ENCODE measurements at places on chromosomes 5 and 9.

GRCh38 chr5:122415030-122415800 is 103.2 kb downstream of the SNCAIP start:
- H3K4me3 ChIP-seq: no peak overlapping the region
- no peaks in the 10 kb centered on the region for H3K27me3 ChIP-seq
- DNase-seq: no peak

DNA sequence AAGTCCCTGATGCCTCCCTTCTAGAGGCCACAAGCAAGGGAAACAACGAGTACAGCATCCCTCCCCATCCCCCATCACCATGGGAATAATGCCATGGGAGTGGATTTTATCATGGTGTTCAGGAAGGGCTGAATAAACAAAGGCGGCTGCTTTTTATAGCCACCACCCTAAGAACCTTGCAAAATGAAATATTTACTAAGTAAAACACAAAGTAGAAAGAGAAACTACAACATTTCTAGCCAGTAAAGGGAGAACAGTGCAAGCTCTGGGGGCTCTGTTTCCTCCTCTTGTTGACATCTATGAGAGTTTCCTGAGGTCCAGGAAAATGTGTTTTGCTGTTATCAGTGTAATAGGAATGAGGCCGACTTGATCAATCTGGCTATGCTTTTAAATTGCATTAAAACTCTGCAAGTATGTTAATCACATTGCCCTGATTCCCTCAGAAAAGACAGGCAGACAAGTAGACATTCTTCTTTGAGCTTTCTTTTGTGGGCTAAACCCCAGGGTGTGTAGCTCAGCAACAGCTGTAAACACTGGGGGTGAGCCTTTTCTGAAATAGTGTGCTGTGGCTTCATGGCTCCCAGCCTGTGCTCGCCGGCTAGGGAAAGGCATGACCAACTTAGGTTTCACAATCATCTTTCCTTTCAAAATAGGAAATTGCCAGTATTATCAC is 31.1 kb downstream of the SV2C start:
- DNase-seq: no peak
- no peak overlapping the region for H3K27ac ChIP-seq
- no peaks in the 10 kb centered on the region for H3K27me3 ChIP-seq
- H3K4me1 ChIP-seq: no peaks in the 10 kb centered on the region

- DNase-seq: no peak
- H3K27ac ChIP-seq: no peak overlapping the region
- H3K4me3 ChIP-seq: no peak overlapping the region
- no peaks in the 10 kb centered on the region for H3K36me3 ChIP-seq
- H3K4me1 ChIP-seq: no peaks in the 10 kb centered on the region
- H3K27me3 ChIP-seq: no peaks in the 10 kb centered on the region
Observed at GRCh38 chr9:75612754-75613153, 277.7 kb upstream of the PCSK5 start.

- H3K4me3 ChIP-seq: no peak overlapping the region
- H3K27ac ChIP-seq: no peak overlapping the region
- peak; percentile 2 for DNase-seq
- peaks cover 3% of the 10 kb centered on the region for H3K27me3 ChIP-seq
Observed at GRCh38 chr9:121771418-121771817, 120.0 kb downstream of the DAB2IP start.

DNA sequence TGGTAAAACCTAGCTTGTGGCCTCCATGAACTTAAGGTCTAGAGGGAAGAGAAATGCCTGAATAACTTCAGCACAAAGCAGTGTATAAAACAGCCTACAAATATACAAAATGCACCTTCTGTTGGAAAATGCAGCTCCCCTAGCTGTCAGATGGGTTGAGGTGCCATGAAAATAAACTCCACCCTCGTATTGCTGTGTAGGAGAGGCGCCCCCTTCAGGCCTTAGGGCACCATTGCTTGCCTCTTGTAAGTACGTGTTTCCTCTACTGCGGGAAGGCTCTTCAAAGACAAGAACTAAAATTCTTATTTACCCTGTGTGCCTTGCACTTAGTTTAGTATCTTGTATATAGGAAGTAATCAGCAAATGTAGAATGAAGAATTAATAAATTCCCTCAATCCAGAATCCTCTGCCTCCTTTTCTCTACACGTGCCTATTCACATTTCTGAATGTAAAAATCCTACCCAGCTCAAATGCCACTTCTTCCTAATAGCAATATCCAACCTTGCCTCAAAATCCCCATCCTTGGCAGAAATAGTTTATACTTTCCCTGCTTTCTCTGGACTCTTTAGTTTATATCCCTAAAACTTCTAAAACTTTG is 393.7 kb upstream of the PDE4D start:
- H3K27me3 ChIP-seq: no peaks in the 10 kb centered on the region
- H3K27ac ChIP-seq: no peak overlapping the region
- no peak for DNase-seq

DNA sequence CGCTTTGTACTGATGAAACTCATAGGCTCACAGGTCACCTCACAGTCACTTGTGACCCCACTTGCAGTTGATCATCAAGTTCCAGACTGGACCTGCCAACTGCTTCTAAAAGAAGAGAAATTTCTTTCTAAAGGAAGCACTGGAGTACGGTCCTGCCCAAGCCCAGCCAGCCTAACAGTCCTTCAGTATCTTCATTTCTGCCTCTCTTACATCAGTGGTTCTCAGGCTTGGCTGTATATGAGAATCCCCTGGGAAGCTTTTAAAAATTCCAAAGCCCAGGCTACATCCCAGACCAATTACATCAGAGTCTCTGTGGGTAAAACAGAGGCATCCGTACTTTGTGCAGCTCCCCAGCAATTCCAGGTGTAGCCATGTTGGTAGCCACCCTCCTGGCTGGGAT is 282.1 kb downstream of the NFIB start:
- no peaks in the 10 kb centered on the region for H3K4me1 ChIP-seq
- H3K27me3 ChIP-seq: no peaks in the 10 kb centered on the region
- no peaks in the 10 kb centered on the region for H3K36me3 ChIP-seq
- H3K4me3 ChIP-seq: no peak overlapping the region

- peaks cover 48% of the 10 kb centered on the region for H3K4me1 ChIP-seq
- H3K36me3 ChIP-seq: peaks cover 82% of the 10 kb centered on the region
- no peak overlapping the region for H3K4me3 ChIP-seq
- no peak overlapping the region for H3K27ac ChIP-seq
Observed at GRCh38 chr9:113536483-113537228, 73.1 kb downstream of the RGS3 start.

GRCh38 chr5:109997161-109997560 is 307.4 kb downstream of the MAN2A1 start:
- no peaks in the 10 kb centered on the region for H3K4me1 ChIP-seq
- no peak overlapping the region for H3K27ac ChIP-seq
- no peaks in the 10 kb centered on the region for H3K27me3 ChIP-seq
- no peak for DNase-seq

DNA sequence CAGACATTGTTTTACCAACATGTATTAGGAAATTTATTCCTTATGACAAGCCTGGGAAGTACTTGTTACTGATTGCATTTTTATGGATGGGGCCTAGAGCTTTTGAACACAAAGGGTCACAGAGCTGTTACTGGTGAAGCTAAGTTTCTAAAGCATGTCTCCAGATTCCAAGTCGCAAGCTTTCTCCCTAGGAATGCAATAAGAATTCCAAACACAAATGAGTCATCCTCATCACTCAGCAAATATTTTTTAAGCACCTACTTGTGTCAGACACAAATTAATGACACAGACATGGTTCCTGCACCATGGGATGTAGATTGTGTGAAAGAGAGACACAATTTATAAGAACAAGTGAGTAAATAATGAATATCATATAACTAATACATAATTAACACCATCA is 11.0 kb upstream of the SH3RF2 start:
- no peak overlapping the region for H3K4me3 ChIP-seq
- no peaks in the 10 kb centered on the region for H3K4me1 ChIP-seq
- H3K36me3 ChIP-seq: no peaks in the 10 kb centered on the region
- no peak overlapping the region for H3K27ac ChIP-seq

GRCh38 chr9:91953718-91954117 is 3.7 kb upstream of the ROR2 start:
- H3K4me3 ChIP-seq: no peak overlapping the region
- peaks cover 4% of the 10 kb centered on the region for H3K27me3 ChIP-seq
- H3K27ac ChIP-seq: no peak overlapping the region
- no peaks in the 10 kb centered on the region for H3K36me3 ChIP-seq
- H3K4me1 ChIP-seq: peaks cover 20% of the 10 kb centered on the region

GRCh38 chr5:58088941-58089340 is 370.9 kb downstream of the PLK2 start:
- no peaks in the 10 kb centered on the region for H3K36me3 ChIP-seq
- no peaks in the 10 kb centered on the region for H3K27me3 ChIP-seq
- DNase-seq: no peak
- no peak overlapping the region for H3K27ac ChIP-seq
- H3K4me3 ChIP-seq: no peak overlapping the region

GRCh38 chr9:18185196-18185595 is 288.8 kb upstream of the ADAMTSL1 start:
- H3K36me3 ChIP-seq: no peaks in the 10 kb centered on the region
- no peak overlapping the region for H3K4me3 ChIP-seq
- H3K27me3 ChIP-seq: no peaks in the 10 kb centered on the region
- no peak overlapping the region for H3K27ac ChIP-seq
- H3K4me1 ChIP-seq: no peaks in the 10 kb centered on the region
- DNase-seq: no peak

GRCh38 chr9:7266911-7267595 is 509.3 kb downstream of the KDM4C start:
- DNase-seq: no peak
- H3K27me3 ChIP-seq: no peaks in the 10 kb centered on the region
- no peak overlapping the region for H3K27ac ChIP-seq
- H3K4me1 ChIP-seq: no peaks in the 10 kb centered on the region
- no peaks in the 10 kb centered on the region for H3K36me3 ChIP-seq
- H3K4me3 ChIP-seq: no peak overlapping the region

DNA sequence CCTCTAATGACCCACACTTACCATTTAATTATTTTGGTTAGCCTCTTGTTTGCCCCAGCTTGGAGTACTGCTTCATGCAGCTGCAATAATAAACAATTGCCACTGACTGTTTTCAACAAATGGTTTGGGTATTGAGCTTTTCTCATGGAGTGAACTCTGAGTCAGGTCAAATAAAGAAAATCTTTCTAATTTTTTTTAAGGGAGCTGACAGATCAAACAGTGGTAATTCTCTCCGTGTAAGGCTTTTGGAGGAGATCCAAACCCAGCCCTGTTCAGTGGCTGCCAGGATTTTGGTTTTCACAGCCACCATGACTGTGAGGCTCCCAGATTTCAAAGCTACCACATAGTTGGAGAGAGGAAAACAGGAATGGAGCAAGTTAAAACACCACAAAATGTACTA is 110.7 kb upstream of the EFNA5 start:
- H3K27ac ChIP-seq: no peak overlapping the region
- H3K27me3 ChIP-seq: no peaks in the 10 kb centered on the region
- H3K4me3 ChIP-seq: no peak overlapping the region
- DNase-seq: no peak

GRCh38 chr9:87138128-87139040 is 191.1 kb upstream of the GAS1 start:
- H3K27me3 ChIP-seq: peaks cover 3% of the 10 kb centered on the region
- no peaks in the 10 kb centered on the region for H3K36me3 ChIP-seq
- H3K4me1 ChIP-seq: no peaks in the 10 kb centered on the region
- DNase-seq: no peak
- H3K27ac ChIP-seq: no peak overlapping the region
- H3K4me3 ChIP-seq: no peak overlapping the region

DNA sequence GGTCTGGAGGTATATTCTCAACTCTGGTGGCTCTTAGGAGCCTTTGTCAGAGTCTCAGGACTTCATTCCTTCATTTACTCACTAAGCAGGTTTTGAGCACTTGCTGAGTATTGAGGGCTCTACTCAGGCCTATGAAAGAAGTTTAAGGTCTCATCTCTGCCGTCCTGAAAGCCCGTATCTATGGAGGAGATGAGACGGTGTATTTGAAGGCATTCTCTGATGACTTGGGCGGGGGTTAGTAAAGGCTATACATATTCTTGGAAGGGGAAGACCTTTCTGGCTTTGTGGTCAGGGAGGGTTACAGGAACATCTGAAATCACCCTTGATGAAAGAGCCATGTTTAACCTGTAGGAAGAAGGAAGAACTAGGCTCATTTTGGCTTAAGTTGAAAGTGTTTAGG is 21.9 kb downstream of the RASGRF2 start:
- H3K4me3 ChIP-seq: no peak overlapping the region
- no peaks in the 10 kb centered on the region for H3K27me3 ChIP-seq
- no peak overlapping the region for H3K27ac ChIP-seq
- H3K4me1 ChIP-seq: peaks cover 11% of the 10 kb centered on the region
- DNase-seq: no peak
- peaks cover 4% of the 10 kb centered on the region for H3K36me3 ChIP-seq

- no peak overlapping the region for H3K27ac ChIP-seq
- no peak overlapping the region for H3K4me3 ChIP-seq
- H3K36me3 ChIP-seq: no peaks in the 10 kb centered on the region
- no peaks in the 10 kb centered on the region for H3K4me1 ChIP-seq
- H3K27me3 ChIP-seq: no peaks in the 10 kb centered on the region
Observed at GRCh38 chr9:76818271-76818670, 54.0 kb downstream of the PCA3 start.

DNA sequence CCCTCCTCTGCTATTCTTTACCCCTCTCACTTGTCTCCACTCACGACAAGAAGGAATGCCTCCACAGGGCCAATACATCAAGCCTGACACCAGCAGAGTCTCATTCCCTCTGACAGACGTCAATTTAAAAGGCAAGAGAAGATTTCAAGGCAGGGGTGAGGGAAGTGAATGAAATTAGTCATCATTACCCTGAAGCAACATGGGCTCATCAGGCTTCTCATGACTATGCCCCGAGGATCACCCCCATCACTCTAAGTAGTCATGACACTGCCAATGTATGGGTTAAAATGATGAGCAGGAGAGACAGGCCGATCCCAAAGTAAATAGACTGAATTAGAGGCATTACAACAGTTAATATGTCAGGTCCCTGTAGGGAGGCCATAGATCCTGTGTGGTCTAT is 504.4 kb downstream of the TLE4 start:
- H3K27me3 ChIP-seq: no peaks in the 10 kb centered on the region
- H3K36me3 ChIP-seq: no peaks in the 10 kb centered on the region
- H3K4me1 ChIP-seq: no peaks in the 10 kb centered on the region
- no peak overlapping the region for H3K27ac ChIP-seq
- no peak overlapping the region for H3K4me3 ChIP-seq

GRCh38 chr5:173928871-173929574 is 40.9 kb downstream of the CPEB4 start:
- H3K27me3 ChIP-seq: no peaks in the 10 kb centered on the region
- no peaks in the 10 kb centered on the region for H3K4me1 ChIP-seq

GRCh38 chr9:120901755-120902568 is 24.6 kb downstream of the TRAF1 start:
- peak overlapping the region; percentile 94 for H3K27ac ChIP-seq
- H3K4me1 ChIP-seq: peaks cover 81% of the 10 kb centered on the region
- H3K27me3 ChIP-seq: no peaks in the 10 kb centered on the region
- H3K4me3 ChIP-seq: no peak overlapping the region
- DNase-seq: no peak

DNA sequence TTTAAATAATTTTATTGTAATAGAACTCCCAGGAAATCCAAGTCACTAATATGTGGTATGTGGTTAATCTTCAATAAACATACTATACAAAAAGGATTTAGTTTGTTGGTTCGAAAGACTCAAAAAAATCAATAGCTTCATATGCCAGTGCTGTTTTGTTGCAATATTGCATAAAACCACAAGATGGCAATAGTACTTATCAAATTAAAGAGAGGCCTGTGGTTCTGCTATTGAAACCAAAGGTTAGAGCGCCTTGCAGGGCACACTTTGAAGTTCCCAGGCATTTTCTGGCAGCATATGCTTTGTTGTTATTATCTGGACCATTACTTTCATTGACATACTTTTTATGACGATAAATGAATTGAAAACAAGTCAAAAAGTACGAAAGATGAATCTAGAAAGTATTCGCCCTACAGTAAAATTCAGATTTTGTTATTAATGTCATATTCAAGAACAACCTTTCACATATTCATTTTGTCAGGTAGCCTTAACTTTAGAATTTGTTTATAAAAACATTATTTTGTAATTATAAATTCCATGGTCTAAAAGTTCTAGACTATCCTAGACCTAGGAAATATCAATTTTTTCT is 316.3 kb downstream of the MCTP1 start:
- no peaks in the 10 kb centered on the region for H3K4me1 ChIP-seq
- no peak for DNase-seq
- H3K36me3 ChIP-seq: no peaks in the 10 kb centered on the region
- H3K27ac ChIP-seq: no peak overlapping the region

Data from T-cell (primary cell).